ENCODE measurements at places on chromosomes 2 and 18.

DNA sequence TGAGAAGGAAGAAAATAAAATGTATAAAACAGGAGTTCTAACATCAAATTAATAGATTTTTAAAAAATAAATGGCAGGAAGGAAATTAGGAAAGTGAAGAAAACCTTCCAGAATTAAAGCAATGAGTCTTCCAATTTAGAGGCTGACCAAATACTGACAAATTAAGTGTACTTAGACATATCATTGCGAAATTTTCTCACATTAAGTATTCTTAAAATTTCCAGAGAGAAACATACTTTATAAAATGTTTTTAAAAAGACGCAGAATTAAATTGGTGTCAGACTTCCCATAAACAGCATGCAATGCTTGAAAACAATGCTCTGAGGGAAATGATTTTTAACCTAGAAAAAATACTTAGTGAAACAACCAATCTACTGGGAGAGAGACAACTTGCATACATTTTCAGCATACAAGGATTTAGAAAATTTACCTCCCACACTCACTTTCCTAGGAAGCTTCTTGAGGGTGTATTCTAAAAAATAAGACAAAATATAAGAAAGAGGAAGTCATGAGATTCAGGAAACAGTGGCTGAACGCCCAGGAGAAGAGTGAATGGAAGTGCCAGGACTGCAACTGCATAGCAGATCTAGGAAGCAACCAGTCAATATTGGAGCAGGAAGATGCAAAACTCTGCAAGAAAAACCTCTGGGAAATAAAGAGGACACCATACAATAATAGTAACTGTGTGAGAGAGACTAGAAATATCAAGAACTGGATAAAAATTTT, 339.9 kb downstream of the ADCYAP1 start:
- DNase-seq: no peak

DNA sequence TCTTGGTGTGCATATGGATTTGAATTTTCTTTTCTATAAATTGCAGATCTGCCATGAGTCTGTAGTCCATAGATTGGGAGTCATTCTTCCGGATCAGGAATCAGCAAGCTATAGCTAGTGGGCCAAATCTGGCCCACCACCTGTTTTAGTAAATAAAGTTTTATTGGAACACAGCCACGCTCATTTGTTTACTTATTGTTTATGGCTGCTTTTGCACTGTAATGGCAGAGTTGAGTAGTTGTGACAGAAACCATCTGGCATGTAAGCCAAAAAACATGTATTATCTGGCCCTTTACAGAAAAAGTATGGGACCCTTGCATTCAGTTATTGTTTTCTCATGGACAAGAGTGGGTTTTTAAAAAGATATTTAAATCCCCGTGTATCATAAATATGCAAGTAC, 191.2 kb downstream of the LRRTM1 start:
- DNase-seq: no peak

GRCh38 chr2:224190936-224191270, 151.8 kb upstream of the SERPINE2 start:
- DNase-seq: no peak

GRCh38 chr2:208608122-208608835, 201.7 kb downstream of the PTH2R start:
- no peak for DNase-seq

DNA sequence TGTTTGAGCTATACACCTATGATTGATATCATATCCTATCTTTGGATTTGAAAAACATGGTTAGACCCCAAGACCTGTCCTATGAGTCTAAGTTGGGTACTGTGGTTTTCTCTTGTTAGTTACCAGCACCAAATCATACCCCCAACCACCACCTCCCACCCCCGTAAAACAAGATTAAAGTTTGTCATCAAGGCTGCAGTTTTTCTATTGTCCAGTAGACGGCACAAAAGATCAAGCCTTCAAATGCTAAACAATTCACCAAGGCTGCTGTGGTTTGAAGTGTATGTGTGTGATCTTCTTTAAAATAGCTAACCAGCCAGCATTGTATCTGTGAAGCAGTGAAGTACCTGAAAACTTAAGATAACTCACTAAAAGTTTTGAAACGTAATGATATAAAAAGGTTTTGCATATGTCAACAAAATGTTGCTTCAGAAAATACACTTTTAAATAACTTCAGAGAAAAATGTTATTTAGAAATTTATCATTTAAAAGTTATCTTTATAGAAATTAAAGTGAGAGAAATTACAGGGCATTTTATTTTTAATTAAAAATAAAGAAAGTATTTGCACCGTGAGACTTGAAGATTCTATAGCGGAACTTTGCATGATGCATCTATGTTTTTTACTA, 5.8 kb upstream of the MEIS1 start:
- no peak for DNase-seq

DNA sequence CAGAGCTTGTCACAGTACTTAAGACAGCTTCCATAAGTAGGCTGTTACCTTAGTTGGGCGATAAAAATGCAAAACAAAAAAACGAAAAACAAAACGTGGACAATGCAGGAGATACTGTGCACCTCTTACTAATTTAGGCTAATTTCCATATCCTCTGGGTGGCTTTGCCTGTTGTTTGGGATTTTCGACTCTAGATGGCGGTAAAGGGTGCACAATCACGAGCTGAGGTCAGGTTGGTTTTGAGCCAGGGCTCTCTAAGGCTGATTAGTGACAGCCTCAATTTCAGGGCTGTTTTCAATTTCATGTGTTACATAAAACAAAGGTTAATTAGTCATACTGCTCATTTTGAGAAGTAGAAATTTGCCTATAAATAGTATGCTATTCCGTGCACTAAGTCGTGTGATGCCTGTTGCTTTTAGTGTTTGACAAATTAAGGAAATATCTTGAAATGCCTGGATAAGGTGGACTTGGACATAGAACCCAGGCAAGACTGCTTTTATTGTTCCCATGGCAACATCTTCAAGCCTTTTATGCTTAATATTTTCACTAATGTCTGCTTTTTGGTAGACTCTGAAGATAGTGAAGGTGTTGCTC, 493.1 kb downstream of the SOCS6 start:
- peak; percentile 27 for DNase-seq

DNA sequence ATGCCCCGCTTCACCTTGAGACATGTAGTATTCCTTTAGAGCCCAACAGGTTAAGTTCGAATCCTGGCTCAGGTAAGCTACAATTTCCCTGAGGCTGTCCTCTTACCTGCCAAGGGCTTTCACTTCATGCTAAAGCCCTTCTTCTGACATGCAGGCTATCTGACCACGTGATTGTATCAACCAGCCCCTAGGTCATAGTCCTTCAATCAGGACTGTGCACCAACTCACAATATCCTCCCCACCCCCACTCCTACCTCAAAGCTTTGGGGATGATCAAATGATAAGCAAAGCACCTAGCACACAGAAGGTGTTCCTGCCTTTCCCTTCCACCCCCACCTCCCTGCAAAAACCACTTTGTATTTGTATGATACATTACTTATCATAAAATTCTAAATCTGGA, 78.9 kb downstream of the AAK1 start:
- no peak for DNase-seq

DNA sequence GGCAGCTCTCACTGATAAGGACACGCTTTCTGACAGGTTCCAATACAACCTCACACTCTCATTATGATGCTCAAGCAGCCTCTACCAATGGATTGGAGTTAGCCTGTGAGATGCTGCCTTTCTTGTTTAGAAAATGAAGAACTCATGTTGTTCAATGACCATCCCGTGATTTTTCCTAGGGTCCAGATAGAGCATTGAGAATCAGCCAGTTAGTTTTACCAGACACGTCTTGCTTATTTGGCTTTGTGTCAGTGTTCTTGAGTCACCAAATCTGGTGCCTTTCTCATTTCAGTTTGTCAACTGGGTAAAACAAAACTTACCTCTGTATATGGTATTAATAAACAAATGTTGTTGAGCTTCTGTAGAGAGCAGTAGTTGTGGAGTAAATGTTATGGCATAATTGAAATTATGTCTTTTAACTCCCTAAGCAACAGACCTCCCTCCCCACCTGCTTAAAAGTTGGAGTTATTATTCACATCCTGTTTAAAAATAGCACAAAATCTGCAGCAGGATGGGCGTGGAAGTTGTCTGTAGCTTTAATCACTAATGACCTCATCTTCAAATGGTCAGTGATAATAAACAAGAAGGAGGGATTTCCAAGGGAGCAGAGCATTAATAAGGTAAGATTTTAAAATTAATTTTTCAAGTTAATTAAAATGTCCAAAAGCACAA, 167.3 kb downstream of the HRH4 start:
- no peak for DNase-seq

DNA sequence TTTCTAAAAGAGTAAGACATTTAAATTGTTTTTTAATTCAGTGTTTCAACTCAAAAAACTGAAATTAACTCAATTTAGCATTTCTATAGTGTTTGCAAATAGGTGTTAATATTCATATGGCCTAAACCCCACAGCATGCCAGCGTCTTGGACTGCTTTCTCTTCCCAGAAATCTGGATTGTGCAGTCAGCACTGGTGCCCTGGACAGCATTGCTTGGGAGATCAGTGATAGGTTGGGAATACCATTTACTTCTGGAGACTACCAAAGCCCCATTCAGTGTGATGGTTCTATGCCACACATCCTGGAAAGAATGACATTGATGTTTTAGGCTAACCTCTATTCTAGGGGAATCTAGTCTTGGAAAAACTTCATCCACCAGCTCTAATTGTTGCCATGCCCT, 455.0 kb upstream of the KLHL29 start:
- DNase-seq: no peak

DNA sequence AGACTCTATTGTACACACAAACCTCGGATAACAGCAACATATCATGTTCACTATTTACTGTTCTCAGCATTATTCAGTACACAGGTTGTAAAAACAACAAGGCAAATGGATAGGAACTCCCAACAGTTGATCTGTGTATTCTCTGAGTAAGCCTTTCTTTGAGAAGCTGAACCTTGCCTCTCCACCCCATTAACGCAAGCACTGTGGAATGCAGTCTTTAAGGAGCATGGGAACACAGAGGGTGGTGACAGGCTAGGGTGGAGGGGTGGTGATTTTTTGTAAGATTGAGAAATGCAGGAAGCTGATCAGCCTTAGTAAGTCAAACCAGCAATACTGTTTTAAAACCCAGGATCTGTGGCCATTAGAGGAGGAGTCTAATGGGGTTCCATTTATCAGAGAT, 19.6 kb upstream of the SERPINB11 start:
- no peak for DNase-seq

- no peak for DNase-seq
These were observed 75.6 kb upstream of the ARHGAP28 start for GRCh38 chr18:6653880-6654279.

Data from left cardiac atrium (tissue), 4 donors.